ENCODE measurements at places on chromosomes 7 and 10.
A peak's percentile ranks its signal among the peaks of the same experiment; 100 is the strongest.

DNA sequence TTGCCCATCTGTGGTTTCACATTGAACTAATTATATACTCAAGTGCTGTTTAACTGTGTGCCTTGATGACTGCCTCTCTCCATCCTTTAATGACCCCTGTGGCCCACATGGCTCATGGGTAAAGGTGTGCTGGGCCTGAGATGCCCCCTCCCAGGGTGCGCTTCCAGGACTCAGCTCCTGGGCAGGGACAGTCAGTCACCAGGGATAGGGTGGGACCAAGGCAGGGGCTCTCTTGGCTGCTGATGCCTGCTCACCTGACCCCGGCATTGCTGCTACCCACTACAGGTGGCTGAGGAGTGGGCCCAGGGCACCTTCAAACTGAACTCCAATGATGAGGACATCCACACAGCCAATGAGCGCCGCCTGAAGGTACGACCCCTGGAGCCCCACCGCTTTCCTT lies 6.5 kb downstream of the ASL start:
- no peak for DNase-seq

DNA sequence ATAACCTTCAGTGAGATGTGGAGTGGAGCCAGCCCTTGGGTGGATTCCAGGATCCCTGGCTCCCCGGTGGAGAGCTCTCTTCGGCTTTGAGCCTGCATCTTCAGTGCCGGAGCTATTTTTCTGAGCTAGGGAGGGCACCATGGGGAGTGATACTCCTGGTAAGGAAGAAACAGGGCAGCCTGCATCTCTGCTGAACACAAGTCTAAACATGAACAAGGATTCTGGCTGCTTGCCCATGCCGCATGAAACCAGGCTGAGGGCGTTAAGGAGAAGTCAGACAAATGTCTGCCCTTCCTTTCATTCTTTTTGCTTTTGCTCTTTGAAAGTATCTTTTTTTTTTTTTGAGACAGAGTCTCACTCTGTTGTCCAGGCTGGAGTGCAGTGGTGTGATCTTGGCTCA lies 60.4 kb downstream of the EVX1 start:
- DNase-seq: no peak

DNA sequence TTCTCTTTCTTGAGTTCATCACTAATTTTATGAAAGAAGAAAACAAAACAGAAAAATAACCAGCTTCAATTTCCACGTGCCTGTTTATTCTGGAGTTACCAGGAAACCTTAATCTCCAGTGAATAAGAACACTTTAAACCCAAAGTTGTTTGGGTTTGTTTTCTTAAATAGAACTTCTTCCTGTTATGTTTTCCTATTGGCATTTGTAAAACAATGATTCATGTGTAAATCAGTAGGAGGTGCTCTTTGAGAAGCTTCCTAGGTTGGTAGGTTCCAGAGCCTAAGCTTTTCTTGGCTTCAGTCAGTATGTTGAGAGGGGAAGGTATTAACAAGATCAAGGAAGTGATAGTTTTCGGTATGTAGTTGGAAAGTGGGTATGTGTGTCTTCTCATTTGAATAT lies 119.0 kb downstream of the BICC1 start:
- no peak for DNase-seq

- DNase-seq: no peak
Measured at GRCh38 chr7:11623093-11623678, 208.8 kb downstream of the THSD7A start.

DNA sequence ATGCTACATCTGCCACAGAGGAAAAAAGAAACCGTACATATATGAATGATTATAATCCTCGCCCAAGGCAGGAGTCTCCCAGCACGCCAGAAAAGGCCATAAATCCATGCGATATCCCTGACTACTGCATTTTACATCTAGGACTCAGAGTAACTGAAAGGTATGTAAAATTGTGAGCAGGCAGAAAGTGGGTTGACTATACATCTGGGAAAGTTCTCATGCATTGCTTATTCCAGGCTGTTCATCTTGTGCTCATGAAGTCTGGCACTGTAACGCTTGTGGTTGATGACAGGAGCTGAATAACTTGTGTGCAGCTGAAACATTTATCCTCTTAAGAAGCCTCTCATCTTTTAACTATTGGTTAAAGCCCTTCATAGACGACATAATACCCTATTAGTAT lies 193.4 kb upstream of the STEAP4 start:
- no peak for DNase-seq

GRCh38 chr10:63265222-63265617 lies 132.1 kb downstream of the NRBF2 start:
- no peak for DNase-seq

DNA sequence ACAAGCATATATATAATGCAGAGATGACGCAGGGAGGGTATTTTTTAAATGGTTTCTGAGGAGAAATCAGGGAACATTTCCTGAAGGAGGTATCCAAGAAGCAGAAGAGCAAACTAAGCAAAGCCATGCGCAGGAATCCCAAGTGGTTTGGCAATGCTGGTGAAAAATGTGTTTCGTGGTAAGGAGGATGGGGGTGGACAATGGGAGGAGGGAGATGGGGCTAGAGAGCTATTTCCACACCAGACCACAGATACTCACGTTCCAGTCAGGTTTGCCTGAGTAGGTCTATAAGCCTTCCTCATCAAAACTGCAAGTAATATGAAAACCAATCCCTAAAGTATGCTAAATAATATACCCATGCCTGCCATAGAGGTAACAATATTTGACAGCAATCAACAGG lies 223.7 kb upstream of the MKLN1 start:
- DNase-seq: peak; percentile 65

DNA sequence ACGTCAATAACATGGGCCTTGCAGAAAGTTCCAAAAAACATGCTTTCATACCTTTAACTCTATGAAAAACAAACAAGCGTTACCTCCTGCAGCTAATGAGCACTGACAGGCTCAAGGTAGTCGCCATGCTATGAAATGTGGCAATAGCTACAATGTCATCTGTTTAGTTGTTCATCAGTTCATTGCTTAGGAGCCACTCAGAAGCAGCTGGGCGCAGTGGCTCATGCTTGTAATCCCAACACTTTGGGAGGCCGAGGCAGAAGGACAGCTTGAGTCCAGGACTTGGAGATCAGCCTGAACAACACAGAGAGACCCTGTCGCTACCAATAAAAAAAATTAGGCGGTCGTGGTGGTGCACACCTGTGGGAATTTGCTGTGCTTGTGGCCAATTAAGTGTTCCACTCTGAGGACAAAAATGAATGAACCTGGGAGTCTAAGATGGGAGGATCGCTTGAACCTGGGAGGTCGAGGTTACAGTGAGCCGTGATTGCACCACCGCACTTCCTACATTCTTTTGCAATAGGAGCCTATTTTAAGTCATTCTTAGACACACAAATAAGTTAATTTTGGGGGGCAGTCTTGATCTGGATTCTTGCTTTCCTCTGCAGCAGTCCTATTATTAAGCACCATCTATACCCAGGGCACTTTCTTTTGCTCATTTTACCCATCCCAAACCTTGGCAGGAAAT lies 276.2 kb upstream of the KLF14 start:
- no peak for DNase-seq

DNA sequence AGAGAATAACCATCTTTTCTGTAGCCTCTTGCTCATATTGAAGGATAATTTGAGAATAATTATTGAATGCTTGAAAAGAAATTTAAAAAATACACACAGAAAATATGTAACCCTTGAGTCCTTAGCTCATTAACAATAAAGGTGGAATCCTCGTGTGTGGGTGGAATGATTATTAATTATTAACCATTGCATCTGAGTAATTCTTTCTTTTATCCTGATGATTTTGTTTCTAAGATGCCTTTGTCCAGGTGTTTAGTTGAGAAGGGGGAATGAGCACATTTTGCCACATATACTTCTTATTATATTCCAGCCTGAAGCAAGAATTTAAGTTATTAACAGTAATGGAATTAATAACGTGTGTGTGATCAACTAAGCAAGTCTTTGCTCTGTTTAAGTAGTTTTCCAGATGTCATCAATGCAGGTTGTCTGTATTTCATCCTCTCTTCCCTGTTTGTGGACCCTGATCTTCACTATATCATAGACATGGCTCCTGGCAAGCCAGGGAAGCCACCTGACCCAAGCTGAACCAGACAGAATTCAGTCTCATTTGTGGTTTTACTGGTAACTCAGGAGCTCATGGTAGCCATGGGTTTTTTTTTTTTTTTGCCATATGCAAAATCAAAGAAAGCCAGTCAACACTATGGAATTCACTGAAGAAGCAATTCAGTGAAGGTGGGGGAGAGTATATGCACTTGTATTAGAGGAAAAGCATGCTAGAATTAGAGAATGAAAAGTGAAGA lies 144.3 kb downstream of the KIF20B start:
- peak; percentile 49 for DNase-seq

DNA sequence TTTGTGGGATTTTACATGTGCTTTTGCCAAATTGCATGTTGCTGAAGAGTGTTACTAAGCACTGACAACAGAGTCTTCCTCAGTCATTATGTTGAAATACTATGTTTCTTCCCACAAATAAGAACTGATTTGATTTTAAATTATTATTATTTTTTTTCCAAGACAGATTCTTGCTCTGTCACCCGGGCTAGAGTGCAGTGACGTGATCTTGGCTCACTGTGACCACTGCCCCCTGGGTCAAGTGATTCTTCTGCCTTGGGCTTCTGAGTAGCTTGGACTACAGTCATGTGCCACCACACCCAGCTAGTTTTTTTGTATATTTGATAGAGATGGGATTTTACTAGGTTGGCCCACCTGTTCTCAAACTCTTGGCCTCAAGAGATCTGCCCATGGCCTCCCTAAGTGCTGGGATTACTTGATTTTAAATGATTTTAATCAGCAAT lies 42.3 kb downstream of the MINPP1 start:
- no peak for DNase-seq

GRCh38 chr10:87598700-87599099 lies 61.0 kb upstream of the PAPSS2 start:
- DNase-seq: no peak

DNA sequence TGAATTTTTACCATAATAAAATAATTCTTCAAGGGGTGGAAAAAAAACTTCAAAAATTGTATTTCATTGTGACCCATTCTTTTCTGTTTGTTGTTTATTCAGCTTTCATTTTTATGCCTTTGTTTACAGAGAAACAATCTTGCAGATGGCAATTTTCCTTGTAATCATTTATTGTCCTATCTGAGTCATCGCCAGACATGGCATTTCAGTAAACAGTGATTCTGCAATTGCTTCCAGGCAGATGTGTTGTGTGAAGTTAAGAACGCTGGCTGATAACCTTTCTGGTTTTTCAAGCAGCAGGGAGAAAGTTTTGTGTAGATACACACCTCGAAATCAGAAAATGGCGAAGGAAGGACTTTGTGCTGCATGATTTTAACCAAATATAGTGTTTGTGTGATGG lies 80.7 kb upstream of the RPA3 start:
- peak; percentile 53 for DNase-seq

- no peak for DNase-seq
Measured at GRCh38 chr7:158309868-158310763, 277.5 kb downstream of the PTPRN2 start.

DNA sequence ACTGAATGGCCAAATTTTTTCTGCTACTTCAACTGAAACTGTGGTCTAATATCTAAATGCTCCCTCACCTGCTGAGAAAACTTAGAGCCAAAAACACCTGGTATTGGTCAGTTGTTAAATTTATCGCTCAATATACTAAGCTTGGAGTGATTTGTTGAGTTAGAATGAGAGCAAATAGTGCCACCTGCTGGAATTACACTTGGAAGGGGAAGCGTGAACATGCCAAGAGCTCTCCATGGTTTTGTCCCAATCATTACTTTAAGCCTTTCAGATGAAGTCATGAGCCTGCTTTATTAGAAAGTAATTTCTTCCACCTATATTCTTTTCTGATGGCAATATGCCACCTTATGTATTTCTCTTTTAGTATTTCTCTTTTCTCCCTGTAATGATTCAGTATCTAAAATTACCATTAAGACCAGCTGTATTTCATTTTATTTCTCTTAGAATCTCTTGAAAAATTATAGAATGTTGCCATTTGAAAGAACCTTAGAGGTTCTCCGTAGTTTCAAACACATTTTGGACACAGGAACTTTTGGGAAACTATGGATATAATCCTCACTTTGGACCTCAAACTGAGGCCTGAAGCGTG lies 447.8 kb upstream of the C7orf33 start:
- no peak for DNase-seq

- DNase-seq: no peak
Measured at GRCh38 chr7:104838537-104839299, 175.3 kb upstream of the KMT2E start.

- DNase-seq: peak; percentile 5
Measured at GRCh38 chr7:123041101-123041500, 45.6 kb upstream of the TAS2R16 start.

DNA sequence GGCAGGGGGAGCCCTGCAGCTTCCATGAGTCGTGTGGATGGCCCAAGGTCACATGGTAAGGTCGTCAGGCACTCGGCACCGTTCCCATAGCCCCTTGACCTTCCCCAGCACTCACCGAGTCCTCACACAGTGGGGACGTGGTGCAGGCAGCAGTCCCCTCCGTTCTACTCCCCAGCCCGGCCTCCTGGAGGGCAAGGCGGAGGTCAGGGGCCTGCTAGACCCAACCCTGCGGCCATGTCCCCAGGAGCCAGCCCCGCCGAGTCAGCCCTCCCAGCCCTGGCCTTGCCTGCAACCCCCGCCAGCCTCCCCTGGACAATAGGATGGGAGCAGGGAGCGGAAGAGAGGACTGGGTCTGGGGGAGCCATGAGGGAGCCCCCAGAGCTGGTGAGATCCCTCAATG lies 65.2 kb downstream of the ELFN1 start:
- DNase-seq: no peak

GRCh38 chr7:32846630-32847225 lies 44.8 kb downstream of the KBTBD2 start:
- peak; percentile 78 for DNase-seq

- DNase-seq: no peak
Measured at GRCh38 chr7:32150589-32150988, 80.4 kb upstream of the PDE1C start.

DNA sequence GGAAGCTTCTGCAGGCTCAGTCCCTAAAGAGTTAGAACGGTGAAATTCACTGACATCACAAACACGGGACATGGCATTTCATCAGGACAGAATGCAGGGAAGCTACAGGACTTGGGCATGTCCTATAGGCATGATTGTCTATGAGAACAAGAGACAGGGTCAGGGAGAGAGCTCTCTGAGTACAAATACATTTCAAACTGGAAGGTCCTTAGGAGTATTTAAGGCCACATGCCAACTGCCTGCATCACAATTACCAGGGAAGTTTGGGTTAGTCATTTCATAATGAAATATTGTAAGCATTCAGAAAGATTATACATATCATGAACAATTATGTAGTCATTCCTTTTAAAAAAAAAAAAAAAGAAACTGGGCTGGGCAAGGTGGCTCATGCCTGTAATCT lies 71.3 kb downstream of the CREB3L2 start:
- peak; percentile 94 for DNase-seq

- DNase-seq: no peak
Measured at GRCh38 chr7:11570922-11571550, 261.0 kb downstream of the THSD7A start.

DNA sequence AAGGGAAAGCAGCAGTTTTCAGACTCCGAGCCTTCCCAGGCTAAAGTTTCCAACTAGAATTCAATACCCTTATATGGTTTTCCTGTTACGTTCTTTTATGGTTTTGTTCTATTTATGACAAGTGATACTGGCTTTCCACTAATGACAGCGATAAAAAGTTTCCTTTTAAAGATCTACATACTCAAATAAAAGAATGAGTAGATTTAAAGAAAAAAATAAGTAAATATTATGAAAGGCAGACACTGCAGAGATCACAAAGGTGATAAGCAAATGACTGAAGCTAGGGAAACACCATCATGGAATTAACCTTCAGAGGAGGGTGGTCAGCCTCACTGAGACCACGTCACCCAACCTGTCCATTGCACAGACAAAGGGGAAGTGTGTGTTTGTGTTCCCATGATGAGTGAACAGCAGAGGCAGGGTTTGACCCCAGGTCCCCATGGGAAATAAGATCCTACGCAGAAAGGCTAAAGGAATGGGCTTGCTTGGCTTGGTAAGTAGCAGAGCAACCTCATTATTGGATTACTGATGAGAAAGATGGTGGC lies 4.0 kb downstream of the VSIR start:
- peak; percentile 48 for DNase-seq

All from trophoblast cell (in vitro differentiated cells and primary cell).